ENCODE measurements at places on chromosomes 6 and 20.

GRCh38 chr6:81204731-81205130 lies 547.8 kb downstream of the TENT5A start:
- H3K4me3 ChIP-seq, result no peak overlapping the region
- DNase-seq, result no peak
- H3K4me1 ChIP-seq, result no peaks in the 10 kb centered on the region
- H3K27me3 ChIP-seq, result no peaks in the 10 kb centered on the region
- H3K36me3 ChIP-seq, result no peaks in the 10 kb centered on the region

DNA sequence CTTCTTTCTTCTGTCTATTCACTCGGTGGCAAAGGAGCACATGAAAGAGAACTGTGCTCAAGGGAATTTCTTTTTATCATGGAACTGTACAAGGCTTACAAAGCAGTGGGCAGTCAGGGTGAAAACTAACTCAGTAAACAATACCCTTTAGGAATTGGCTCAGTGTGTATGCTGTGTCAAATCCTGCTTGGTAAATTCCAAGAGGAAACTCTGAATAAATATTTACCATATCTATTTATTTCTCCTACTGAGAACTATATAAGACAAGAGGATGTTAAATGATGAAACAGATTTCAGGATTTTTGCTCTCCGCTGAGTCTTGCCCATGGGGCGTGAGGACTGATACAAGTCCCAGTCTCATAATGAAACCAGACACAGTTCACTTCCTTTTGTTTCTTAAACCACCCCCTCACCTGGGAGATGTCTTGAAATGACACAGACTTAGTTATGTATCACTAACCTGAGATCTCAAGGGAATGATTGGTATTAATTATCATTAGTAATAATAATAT lies 188.8 kb downstream of the BACH2 start:
- peaks cover 3% of the 10 kb centered on the region for H3K4me1 ChIP-seq
- no peak overlapping the region for H3K4me3 ChIP-seq
- no peaks in the 10 kb centered on the region for H3K36me3 ChIP-seq
- H3K27me3 ChIP-seq, result no peaks in the 10 kb centered on the region
- no peak for DNase-seq
- no peak overlapping the region for H3K27ac ChIP-seq

GRCh38 chr20:32327087-32327681 lies 30.9 kb upstream of the ASXL1 start:
- peak overlapping the region; percentile 42 for H3K27ac ChIP-seq
- DNase-seq, result no peak
- H3K4me3 ChIP-seq, result no peak overlapping the region
- no peaks in the 10 kb centered on the region for H3K27me3 ChIP-seq

DNA sequence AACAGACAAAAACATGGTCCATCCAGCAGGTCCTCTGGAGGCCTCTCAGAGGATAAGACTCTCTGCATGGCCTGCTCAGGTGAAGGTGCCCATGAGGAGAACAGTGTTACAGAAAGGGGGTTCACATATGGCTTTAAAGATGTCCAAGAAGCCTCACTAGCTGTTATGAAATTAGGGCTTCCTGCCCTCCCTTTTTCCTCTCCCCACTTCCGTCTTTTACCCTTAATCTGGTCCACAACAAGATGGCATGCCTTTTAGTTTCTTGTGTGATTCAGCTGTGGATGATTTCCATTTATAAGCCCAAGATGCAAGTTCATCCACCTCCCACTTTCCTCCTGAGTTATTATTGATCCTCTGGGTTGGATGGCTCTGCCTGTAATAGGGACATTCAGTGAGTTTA lies 14.0 kb downstream of the GCNT2 start:
- H3K27ac ChIP-seq, result no peak overlapping the region
- no peak overlapping the region for H3K4me3 ChIP-seq
- H3K27me3 ChIP-seq, result no peaks in the 10 kb centered on the region
- no peaks in the 10 kb centered on the region for H3K4me1 ChIP-seq
- DNase-seq, result no peak

DNA sequence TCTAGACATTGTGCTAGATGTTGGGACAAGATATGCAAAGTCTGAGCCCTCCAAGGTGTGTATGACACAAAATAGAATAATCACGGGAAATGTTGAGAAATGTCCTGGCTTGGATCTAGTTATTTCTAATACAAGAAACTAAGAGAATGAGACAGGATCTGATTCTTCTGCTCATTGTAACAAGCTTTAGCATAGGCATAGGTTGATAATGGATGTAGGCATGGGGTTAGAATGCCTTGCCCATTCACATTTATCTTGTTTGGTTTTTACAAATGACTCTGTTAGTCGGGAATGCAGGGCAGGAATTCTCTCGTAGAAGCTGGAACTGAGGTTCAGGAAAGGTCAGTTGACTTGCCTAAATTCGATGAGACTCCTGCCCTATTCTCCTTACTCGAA lies 1.5 kb upstream of the SLC26A8 start:
- H3K4me1 ChIP-seq, result peaks cover 25% of the 10 kb centered on the region
- H3K27me3 ChIP-seq, result no peaks in the 10 kb centered on the region
- no peak for DNase-seq
- no peak overlapping the region for H3K27ac ChIP-seq

- no peaks in the 10 kb centered on the region for H3K27me3 ChIP-seq
- no peak overlapping the region for H3K27ac ChIP-seq
- no peaks in the 10 kb centered on the region for H3K36me3 ChIP-seq
- DNase-seq, result no peak
- no peak overlapping the region for H3K4me3 ChIP-seq
Measured at GRCh38 chr20:41654884-41655283, 36.7 kb upstream of the CHD6 start.

- H3K36me3 ChIP-seq, result peaks cover 27% of the 10 kb centered on the region
- DNase-seq, result no peak
- peak overlapping the region; percentile 38 for H3K27ac ChIP-seq
- H3K4me1 ChIP-seq, result no peaks in the 10 kb centered on the region
- no peak overlapping the region for H3K4me3 ChIP-seq
- H3K27me3 ChIP-seq, result no peaks in the 10 kb centered on the region
Measured at GRCh38 chr20:19943061-19943521, 74.1 kb upstream of the NAA20 start.

DNA sequence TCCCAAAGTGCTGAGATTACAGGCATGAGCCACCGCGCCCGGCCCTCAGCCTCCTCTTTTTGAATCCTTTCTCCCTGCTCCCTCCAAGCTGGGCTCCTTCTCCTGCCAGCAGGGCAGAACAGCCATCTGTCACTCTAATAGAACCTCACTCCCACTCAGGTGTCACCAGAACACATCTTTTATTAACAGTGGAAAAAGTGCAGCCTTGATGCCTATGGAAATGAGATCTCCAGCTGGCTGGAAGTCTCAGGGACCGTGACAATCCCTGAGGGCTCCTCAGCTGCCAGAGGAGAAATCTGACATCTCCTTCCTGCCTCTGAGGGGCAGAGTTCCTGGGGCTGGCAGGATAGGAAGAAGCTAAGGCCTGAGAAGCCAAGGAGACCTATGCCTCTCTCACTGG lies 28.0 kb downstream of the TMC2 start:
- H3K4me3 ChIP-seq, result no peak overlapping the region
- no peaks in the 10 kb centered on the region for H3K4me1 ChIP-seq
- no peaks in the 10 kb centered on the region for H3K36me3 ChIP-seq
- no peak for DNase-seq
- H3K27ac ChIP-seq, result no peak overlapping the region

DNA sequence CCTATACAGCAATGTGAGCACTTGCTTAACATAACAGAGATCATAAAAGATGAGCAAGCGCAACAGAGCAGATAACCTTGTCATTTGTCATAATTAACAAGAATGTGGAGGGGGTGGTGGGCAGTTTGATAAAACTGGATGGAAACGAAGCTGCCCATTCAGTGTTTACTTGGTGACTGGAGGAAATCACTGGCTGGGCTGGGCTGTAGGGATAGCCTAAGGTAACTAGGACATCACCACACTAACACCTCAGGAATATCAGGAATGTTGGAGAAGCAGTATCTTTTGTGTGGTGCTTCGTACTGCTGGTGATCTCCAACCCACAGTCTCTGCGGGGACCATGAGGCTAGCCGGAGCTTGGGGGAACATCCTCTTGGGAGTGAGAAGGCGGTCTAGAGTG lies 218.4 kb downstream of the HIVEP2 start:
- no peak for DNase-seq
- no peaks in the 10 kb centered on the region for H3K27me3 ChIP-seq
- H3K27ac ChIP-seq, result no peak overlapping the region

GRCh38 chr6:9851541-9852380 lies 563.1 kb downstream of the TFAP2A start:
- H3K4me1 ChIP-seq, result no peaks in the 10 kb centered on the region
- no peak for DNase-seq
- H3K4me3 ChIP-seq, result no peak overlapping the region
- H3K27me3 ChIP-seq, result no peaks in the 10 kb centered on the region
- H3K36me3 ChIP-seq, result no peaks in the 10 kb centered on the region

GRCh38 chr6:156502969-156503504 lies 274.1 kb upstream of the ARID1B start:
- H3K36me3 ChIP-seq, result no peaks in the 10 kb centered on the region
- H3K27me3 ChIP-seq, result no peaks in the 10 kb centered on the region
- no peaks in the 10 kb centered on the region for H3K4me1 ChIP-seq
- no peak for DNase-seq
- no peak overlapping the region for H3K27ac ChIP-seq

DNA sequence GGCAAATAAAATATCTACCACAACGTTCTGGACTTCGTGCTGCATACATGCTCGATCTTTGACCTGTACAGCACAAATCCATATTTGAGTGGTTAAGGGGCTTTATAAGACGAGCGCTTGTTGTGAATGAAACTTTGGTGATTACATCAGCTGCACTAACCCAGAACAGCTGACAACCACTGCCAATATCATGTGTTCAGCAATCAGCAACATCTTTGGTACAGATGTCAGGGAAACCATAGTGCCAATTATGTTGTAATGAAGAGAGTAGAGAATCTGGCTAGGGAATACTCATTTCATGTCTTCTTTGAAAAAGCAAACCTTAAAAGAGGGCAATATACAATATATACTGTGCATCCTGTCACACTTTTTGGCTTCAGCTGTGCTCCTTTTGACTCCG lies 188.6 kb upstream of the NT5E start:
- no peak overlapping the region for H3K4me3 ChIP-seq
- no peaks in the 10 kb centered on the region for H3K27me3 ChIP-seq
- DNase-seq, result no peak
- no peaks in the 10 kb centered on the region for H3K36me3 ChIP-seq
- no peaks in the 10 kb centered on the region for H3K4me1 ChIP-seq

DNA sequence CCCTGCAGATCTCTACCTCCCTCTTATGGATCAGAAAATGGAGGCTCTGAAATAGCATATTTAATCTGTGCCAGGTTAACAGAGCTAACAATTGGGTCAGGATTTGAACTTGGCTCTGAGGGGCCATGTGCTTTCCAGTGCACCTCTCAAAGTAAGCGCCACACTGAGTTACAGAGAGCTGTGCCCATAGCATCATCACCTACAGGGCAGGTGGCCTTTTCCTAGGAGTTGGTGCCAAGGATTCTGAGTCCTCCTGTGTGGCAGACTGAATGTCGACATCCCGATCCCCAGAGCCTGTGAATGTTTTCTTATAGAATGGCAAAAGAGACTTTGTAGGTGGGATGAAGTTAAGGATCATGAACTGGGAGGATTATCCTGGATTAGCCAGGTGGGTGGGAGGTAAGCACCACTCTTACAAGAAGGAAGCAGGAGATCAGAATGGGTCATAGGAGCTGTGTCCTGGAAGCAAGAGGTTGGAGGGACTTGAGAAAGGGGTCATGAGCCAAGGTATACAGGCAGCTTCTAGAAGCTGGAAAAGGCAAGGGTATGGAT lies 68.0 kb upstream of the TBC1D7 start:
- no peaks in the 10 kb centered on the region for H3K4me1 ChIP-seq
- H3K4me3 ChIP-seq, result no peak overlapping the region
- no peaks in the 10 kb centered on the region for H3K27me3 ChIP-seq
- H3K27ac ChIP-seq, result peak overlapping the region; percentile 83
- no peaks in the 10 kb centered on the region for H3K36me3 ChIP-seq
- DNase-seq, result no peak

- no peaks in the 10 kb centered on the region for H3K36me3 ChIP-seq
- no peak overlapping the region for H3K27ac ChIP-seq
- H3K27me3 ChIP-seq, result no peaks in the 10 kb centered on the region
- no peaks in the 10 kb centered on the region for H3K4me1 ChIP-seq
- DNase-seq, result no peak
Measured at GRCh38 chr6:20771409-20771808, 237.2 kb downstream of the CDKAL1 start.

DNA sequence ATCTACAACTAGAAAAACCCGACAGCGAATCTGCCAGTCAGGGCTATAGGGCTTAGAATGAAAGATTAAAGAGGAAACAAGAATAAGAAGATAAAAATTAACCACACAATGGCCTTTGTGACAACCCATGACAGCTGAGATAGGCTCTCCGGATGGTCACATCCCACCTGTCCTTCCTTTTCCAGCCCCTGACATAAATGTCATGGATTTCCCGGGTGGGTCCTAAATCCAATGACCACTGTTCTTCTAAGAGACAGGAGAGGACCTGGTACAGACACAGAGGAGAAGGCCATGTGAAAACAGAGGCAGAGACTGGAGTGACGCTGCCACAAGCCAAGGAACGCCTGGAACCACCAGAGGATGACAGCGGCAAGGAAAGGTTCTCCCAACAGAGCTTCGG lies 41.8 kb downstream of the ATXN1 start:
- no peak overlapping the region for H3K27ac ChIP-seq
- H3K4me1 ChIP-seq, result no peaks in the 10 kb centered on the region
- H3K36me3 ChIP-seq, result no peaks in the 10 kb centered on the region
- DNase-seq, result no peak

GRCh38 chr6:113047148-113047547 lies 700.0 kb downstream of the RFPL4B start:
- H3K27ac ChIP-seq, result no peak overlapping the region
- no peaks in the 10 kb centered on the region for H3K27me3 ChIP-seq
- no peak for DNase-seq
- H3K36me3 ChIP-seq, result no peaks in the 10 kb centered on the region
- H3K4me3 ChIP-seq, result no peak overlapping the region

DNA sequence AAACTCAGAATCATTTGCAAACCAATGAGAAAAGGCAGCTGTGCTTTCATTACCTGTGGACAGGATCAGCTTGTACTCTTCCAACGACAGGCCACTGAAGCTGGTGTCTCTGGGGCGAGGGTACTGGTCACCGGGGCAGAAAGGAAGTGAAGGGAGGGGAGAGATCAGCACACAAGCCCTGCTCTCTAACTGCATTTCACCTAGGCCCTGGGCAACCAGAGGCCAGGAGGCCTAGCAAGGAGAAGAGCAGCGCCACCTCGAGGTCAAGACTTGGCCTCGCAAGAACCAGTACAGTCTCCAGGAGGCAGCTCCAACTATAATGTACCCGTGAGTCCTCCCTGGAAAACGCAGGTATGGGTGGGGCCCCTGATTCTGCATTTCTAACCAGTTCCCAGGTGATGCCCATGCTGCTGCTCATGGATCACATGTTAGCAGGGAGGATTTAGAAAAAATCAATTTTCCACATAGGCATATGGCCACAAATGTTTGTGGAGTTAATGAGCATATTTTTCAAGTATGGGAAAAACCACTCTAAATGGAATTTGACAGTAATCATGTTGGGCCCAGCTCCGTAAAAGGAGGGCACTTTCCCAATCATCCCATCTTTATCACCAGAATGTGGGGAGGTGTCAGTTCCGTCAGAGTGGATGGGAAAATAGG lies 11.0 kb downstream of the UQCC2 start:
- H3K36me3 ChIP-seq, result peaks cover 35% of the 10 kb centered on the region
- no peak overlapping the region for H3K27ac ChIP-seq
- no peak overlapping the region for H3K4me3 ChIP-seq

GRCh38 chr6:7730784-7731227 lies 4.9 kb downstream of the BMP6 start:
- H3K36me3 ChIP-seq, result no peaks in the 10 kb centered on the region
- no peak for DNase-seq
- H3K4me1 ChIP-seq, result no peaks in the 10 kb centered on the region
- H3K27ac ChIP-seq, result no peak overlapping the region
- no peak overlapping the region for H3K4me3 ChIP-seq

GRCh38 chr20:57092112-57092899 lies 174.1 kb downstream of the BMP7 start:
- no peaks in the 10 kb centered on the region for H3K36me3 ChIP-seq
- no peak overlapping the region for H3K27ac ChIP-seq
- H3K4me3 ChIP-seq, result no peak overlapping the region
- H3K4me1 ChIP-seq, result no peaks in the 10 kb centered on the region
- DNase-seq, result no peak
